ENCODE measurements at places on chromosomes 3 and 15.

GRCh38 chr3:152910966-152911365, 76.0 kb downstream of the P2RY1 start:
- no peak for DNase-seq

GRCh38 chr3:60645801-60646200, 605.5 kb downstream of the FHIT start:
- DNase-seq, result no peak

GRCh38 chr3:161957467-161957866, 460.9 kb downstream of the OTOL1 start:
- DNase-seq, result no peak

DNA sequence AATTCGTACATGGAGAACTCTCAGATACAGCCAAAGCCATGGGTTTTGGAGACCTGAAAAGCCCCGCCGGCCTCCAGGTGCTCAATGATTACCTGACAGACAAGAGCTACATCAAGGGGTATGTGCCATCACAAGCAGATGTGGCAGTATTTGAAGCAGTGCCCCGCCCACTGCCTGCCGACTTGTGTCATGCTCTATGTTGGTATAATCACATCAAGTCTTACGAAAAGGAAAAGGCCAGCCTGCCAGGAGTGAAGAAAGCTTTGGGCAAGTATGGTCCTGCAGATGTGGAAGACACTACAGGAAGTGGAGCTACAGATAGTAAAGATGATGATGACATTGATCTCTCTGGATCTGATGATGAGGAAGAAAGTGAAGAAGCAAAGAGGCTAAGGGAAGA, 23.5 kb downstream of the MYO5A start:
- no peak for DNase-seq

DNA sequence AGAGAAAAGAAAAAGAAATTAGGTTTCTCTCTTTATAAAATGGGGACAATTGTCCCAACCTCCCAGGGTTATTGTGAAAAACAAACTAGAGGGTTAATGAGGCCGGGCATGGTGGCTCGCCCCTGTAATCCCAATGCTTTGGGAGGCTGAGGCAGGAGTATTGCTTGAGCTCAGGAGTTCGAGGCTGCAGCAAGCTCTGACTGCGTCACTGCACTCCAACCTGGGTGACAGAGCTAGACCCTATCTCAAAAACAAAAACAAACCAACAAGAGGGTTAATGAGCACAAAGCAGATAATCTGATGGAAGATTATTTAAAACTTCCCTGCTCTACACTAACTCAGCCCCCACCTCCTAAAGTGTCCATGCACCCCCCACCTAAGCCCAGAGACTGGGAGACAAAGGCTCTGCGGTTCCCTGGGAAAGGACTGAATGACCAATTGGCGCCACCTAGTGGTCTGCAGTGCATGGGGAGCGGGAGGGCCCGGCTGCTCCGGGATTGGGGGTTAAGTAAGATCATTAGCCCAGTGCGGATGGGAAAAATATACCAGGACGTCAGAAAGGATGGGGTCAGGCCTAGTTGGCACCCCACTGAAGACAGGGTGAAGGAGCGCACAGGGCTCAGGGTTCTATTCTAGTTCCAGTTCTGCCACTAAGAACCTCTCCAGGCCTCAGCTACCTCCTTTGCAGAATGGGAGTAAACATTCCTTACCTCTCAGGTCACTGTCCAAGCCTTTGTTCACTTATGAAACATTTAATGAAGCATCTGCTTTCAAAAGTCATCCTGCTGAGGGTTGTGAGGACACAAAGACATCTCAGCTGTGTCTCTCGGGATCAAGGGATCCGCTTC, 15.6 kb downstream of the PIF1 start:
- DNase-seq, result peak; percentile 77

Measured in fibroblast of pulmonary artery (primary cell).